GM18507 (cell line): ENCODE measurements at places on chromosomes 11 and 22.

DNA sequence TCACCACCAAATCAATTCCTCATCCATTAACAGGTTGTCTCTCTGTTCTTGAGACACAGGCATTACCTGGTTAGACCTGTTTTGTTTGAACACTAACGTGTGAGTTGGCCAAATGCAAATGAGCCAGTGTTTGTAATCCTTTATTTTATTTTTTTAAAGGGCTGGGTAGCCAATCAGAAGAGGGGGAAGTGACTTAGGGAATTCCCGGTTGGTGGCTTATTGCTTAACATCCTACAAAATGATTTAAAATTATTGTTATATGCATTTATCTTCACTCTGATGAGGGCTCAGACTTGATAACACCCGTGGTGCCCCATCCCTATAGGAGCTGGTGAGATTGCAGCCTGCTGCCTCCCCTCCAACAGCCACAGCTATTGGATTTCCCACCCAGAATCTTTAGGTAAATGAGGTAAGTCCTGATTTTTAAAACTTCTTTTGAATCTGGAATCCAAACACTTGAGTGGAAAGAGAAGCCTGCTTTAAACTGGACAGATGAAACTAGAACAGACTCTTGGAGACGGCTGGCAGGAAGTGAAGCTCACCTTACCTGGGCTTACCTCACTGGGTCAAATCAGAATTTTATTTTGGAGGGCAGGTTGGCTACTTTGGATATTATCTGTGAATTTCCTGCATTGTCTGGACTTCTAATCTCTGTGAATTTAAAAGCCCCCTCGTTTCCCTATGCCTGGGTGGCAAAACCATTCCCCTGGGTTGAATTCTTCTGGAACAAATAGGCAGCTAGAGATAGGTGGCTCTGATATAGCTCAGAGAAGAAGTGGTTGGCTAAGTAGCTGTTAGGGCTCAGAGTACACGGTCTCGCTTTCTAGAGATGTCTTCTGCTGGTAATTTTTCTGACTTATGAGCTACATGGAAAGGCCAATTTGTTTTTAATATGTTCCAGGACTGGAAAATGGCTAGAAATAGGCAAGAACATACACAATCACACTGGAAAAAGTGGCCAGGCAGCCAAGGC is at the start of gene EHF:
Gene EHF (plus strand): TSS at position 274 of the 973 bp plus-strand sequence. CDS start 21,538 bp downstream, outside the sequence.
- no peak for DNase-seq

DNA sequence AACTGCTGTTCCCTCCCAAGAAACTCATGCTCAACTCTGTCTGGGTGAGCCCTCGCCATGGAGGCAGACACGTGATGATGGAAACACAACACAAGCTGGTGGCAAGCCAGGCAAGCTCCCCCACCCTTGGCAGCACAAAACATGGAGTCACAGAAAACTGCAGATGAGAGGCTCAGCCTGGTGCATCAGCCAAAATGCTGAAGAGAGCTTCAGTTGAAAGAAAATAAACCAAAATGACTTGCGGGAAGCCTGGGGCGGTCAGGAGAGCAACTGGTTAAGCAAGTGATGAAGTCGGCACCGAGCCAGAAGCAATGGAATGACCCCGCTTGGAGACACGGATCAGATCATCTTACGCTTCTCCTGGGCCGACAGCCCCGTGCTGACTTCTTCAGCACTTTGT is 68.3 kb downstream of the C11orf58 start:
- no peak for DNase-seq

- DNase-seq = no peak
These were observed 88.7 kb downstream of the SLC17A6 start for GRCh38 chr11:22426915-22427314.

- DNase-seq = no peak
These were observed at the start of gene SHISA8 for GRCh38 chr22:41915035-41915785. SHISA8 (minus strand) TSS chr22:41915074; CDS start chr22:41914667, 407 bp downstream.

DNA sequence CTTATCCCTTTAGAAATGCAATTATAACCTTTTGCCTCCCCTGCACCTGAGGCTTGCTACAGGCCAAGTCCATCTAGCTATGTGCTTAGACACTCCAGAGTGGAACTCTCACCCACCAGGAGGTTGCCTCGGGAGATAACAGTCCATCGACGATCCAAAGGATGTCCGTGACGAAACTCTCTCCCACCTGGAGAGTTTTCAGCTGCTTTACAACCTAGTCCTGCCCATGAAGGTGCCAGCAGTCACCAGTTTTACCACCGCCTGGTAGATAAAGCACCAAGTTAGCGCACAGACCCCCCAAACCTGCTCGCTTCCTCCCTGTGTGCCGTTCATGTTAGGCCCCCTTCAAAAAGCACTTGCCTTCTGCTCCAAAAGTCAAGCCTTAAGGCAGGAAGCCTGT is 53.1 kb upstream of the SHISAL1 start:
- DNase-seq = no peak

DNA sequence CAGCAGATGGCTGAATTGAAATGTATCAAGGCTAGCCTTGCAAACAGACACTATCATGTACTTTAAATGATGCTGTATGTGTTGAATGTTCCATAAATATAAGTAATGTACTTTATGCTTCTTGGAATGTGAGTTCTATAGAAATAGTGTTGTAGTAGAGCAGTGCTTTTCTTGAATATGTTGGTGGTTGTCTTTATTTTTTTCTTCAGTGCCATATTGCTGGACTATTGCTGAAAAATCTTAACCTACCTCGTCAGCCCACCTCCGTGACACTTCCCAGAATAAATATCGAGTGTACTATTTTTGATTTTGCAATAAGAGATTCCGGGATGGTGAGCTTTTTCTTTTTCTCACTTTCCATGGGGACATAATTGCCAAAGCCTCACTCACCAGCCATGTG is 153.9 kb downstream of the NAV2 start:
- DNase-seq = no peak

DNA sequence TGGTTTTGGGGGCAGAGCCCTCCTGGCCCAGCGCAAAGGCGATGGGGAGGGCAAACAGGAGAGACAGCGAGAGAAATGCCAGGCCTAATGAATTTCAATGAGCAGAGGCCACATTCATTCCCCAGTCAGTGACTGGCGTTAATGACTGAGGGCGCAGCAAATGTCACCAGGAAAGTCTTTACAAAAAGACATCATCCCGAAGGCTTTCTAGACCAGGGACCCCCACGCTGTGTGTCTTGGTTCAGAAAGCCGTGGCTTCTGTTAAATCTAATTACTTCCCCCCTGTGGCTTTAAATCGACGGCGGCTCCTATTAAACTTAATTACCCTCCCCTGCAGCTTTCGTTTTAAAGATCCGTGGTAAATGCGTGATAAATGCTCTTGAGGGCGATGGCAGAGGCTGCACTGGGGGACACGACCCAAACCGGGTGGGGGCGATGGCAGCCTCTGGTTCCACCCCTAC is 1.6 kb upstream of the FGF19 start:
- no peak for DNase-seq

DNA sequence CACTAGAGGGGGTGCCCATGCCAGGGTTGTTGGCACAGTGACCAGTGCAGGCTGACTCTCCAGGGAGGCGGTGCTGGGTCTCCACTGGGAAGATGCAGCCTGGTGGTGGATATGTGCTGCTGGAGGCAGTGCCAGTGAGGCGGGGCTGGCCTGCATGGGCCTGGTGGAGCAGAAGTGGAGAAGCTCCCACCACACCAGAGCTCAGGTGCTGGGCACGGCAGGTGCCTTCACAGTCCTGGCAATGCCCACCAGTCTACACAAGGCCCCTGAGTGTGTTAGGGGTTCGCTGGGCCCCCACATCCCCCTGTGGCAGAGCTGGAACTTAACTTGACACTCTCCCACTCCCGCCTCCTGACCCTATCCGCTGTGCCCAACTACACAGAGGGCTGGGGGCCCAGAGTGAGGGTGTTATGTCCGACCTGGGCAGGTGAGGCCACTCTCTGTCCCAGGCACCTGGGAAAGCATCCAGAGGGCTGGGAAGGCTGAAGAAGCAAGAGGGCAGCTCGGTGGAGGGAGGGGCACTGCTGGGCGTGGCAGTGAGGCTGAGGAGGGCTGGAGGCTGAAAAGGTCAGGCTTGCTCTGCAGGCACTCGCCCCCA is 102.4 kb upstream of the B3GAT1 start:
- DNase-seq = no peak

DNA sequence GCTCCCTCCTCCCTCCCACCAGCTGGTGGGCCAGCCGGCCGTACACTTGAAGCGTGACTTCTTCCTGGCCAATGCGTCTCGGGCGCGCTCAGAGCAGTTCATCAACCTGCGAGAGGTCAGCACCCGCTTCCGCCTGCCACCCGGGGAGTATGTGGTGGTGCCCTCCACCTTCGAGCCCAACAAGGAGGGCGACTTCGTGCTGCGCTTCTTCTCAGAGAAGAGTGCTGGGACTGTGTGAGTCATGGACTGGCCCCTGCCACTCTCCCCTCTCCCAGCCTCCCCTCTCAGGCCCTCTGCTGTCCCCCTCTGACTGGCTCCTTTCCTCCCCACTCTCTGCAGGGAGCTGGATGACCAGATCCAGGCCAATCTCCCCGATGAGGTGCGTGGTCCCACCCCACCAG is 24.7 kb downstream of the CAPN1 start:
- DNase-seq = no peak

DNA sequence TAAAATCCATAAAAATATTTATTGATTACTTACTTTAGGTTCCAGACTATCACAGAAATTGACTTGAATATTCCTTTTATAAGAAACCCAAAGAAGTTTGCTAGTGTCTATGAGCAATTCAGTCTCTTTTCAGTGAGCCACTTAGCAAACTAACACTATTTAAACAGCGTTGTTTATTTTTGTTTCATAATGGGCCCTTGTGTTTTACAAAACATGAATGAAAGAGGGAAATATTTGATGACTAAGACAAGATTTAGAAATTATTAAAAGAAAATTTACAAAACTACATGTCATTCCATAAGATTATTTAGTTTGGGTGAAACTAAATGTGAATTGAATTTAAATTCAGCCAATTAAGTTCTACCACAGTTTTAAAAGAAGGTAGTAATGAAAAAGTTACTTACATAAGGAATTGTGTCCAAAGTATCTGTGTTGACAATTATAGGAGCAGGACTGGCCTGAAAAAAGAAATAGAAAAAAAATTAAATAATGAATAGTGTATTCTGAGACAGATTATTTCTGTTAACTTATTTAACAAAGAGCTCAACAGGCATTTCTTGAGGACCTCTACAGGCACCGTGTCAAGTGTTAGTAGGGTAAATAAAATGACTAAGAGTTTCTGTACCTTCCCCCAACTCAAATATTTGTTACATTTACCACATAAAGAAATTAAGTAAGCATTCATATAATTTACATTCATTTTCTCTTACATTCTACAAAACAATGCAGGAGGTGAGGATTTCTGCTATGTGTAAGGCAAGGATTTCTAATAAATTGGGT is 964.9 kb upstream of the CCDC90B start:
- no peak for DNase-seq

- DNase-seq = no peak
These were observed 151.5 kb upstream of the RASSF10 start for GRCh38 chr11:12857572-12857971.

GRCh38 chr11:74989260-74989638 is 516 bp downstream of the NEU3 start:
- no peak for DNase-seq

DNA sequence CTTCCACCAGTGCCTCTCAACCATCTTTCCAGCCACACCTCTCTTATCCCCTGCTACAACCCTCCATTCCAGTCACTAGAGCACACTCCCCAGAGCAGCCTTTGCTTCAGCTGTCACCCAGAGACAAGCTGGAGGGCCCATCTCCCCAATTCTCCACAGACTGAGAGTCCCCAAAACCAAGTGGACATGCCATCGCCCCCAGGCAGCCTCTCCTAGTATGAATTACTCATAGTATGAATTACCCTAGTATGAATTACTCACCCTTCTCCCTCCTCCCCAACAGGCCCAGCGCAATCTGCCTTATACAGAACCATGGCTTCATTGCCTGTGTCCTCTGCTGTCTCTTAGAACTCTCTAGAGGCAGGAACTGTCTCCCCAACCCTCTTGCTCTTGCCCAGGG is 24.8 kb downstream of the MYH9 start:
- no peak for DNase-seq

DNA sequence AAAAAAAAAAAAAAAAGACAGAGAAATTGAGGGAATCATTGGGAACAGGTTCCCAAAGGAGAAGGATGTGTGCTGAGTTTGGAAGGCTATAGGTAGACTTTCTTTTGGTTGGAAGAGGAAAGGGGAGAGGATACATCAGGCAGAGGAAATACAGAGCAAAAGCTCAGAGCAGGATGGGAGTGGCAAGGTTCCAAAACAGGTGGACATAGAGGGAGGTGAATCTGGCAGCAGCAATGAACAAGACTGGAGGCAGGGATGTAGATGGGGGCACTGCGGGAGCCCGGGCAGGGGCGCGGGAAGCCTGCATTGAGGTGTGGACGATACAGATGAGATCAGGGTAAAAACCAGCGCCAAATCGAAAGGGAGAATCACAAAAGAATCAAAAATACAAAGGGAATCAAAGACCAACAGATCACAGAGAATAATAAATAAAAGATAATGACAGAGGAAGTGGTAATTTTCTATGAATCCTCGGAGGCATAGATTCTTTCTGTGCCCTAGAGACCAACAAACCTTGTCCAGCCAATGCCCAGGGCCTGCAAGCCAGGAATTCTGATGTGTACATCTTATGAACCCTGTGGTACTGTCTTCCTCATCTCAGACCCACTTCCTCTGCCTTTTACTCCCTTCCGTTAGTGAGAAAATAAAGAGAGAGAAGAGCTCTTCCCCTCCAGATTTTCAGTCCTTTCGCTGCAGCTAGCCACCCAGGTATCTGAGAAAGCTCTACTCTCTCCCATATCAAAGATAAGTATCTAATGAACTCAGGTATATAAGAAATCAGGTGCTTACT is 70.3 kb downstream of the SLC1A2 start:
- DNase-seq = no peak

- no peak for DNase-seq
These were observed 7.7 kb upstream of the MMP12 start for GRCh38 chr11:102882389-102883024.

DNA sequence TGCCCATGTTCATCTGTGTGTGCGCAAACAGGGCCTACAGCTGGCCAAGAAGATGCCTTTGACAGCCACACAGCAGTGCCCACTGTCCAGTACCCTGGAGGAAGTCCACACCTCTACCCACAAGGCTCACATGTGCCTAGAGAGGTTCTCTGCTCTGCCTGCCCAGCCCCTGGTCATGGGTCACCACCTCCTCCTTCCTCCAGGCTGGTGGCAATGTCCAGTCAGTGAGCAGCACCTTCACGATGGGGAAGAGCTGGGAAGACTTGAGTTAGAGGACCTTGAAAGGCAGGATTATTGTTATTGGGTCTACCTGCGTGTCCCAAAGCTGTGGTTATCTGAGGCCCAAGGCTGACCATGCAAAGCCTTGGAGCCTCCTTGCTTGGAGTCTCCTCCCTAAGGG is 28.4 kb upstream of the TTC12 start:
- DNase-seq = no peak

GRCh38 chr11:69320326-69320725 is 26.4 kb downstream of the MYEOV start:
- no peak for DNase-seq

DNA sequence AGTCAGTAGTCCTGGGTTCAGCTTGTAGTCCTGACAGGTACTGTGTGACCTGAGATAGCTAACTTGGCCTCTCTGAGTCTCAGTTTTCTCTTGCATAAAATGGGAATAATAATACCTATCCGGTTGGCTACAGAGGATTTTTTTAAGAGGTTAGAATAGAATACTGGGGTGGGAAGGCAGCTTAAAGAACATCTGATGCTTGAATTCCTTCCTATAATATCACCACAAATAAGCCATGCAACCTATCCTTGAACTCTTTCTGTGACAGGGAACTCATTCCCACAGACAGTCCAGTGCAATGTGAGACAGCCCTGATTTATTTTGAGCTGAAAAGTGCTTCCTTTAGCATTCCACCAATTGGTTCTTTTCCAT is 110.1 kb downstream of the CCDC81 start:
- DNase-seq = no peak

- no peak for DNase-seq
These were observed 77.6 kb downstream of the ENTHD1 start for GRCh38 chr22:39815932-39816331.
